Activated T-helper 2 cell treated with anti-CD3 and anti-CD28 coated beads, Interferon-gamma antibody, Interleukin-2, Interleukin-4, amounts not matched to agents 10 μg/mL and 5 μg/mL and 100 μg/mL, durations not matched to agents 14 hours and 24 hours and 36 hours (primary cell): ENCODE measurements at places on chromosomes 11 and 22. TPM values are rescaled to one million over a fixed set of nuclear protein-coding genes. Genes with fewer than 3 reads are reported as not detected.

GRCh38 chr11:119505861-119506260, 82.9 kb upstream of the THY1 start:
- no peak for DNase-seq

Gene KLHDC7B
- total RNA-seq = 3.0 and 3.3 TPM in 2 replicates

DNA sequence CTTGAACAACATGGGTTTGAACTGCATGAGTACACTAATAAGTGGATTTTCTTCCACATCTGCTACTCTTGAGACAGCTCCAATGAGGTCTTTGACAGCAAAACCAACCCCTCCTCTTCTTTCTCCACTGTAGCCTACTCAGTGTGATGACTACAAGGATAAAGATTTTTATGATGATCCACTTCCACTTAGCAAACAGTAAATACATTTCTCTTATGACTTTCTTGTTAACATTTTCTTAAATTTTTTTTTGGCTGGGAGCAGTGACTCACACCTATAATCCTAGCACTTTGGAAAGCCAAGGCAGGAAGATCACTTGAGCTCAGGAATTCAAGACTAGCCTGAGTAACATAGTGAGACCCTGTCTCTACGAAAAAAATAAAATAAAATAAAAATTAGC, 9.9 kb upstream of the EIF4G2 start:
- DNase-seq = no peak

DNA sequence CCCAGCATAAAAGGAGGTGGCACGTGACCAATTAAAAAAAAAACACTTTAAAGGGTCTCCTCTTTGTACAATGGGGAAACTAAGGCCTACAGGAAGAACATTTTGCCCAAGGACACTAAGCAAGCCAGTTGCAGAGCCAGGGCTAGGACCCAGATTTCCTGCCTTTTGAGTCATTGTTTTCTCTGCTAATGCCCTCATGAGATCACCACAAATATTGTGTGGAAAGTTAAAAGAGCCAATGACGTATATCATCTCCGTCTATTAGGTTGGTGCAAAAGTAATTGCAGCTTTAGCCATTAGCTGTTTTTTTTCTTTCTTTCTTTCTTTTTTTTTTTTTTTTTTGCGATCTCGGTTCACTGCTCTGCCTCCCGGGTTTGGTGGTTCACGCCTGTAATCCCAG, 24.1 kb upstream of the LRRC32 start:
- no peak for DNase-seq

GRCh38 chr11:134363592-134363991, 31.8 kb downstream of the GLB1L2 start:
- DNase-seq = no peak

DNA sequence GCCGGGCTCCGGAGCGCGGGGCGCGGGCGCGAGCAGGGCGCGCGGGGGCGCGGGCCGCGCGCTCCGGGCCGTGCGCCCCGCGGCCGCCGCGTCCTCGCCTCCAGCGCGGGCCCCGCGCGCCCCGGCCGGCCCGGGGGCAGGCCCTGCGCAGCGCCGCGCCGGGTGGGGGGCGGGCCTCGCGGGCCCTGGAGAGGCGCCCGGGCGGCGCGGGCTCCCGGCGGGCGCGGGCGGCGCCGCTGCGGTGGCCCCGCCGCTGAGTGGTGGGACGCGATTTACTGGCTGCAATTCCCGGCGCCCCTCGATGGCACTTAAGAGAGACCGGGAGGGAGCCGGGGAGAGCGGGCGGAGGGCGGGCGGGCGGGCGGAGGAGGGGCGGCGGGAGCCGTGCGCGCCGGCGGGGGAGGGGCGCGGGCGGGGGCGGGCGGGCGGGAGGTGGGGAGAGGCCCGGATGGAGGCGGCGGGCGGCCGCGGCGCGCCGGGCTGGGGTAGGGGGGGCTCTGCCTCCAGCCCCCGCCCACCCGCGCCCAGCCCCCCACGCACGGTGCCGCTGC, 73.2 kb upstream of the TCF20 start:
- DNase-seq = no peak

DNA sequence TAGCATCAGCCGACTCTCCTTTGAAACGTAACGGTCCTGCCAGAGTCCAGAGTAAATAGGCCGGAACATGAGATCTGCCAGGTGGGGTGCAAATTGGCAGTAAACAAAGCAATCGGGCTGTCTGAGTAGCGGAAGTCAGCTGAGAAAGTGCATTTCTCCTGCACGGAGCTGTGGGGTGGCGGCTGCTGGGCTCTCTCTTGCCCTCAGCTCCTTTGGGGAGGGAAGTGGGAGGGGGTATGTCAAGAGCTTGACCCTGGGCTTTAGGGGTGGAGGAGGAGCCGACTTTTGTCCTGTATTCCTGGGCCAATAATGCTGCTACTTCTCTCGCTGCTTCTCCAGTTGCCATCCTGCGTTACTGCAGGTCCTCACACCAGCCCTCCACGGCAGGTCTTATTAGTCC, 11.6 kb downstream of the GRIK4 start:
- DNase-seq = no peak

Gene OR52I2
- total RNA-seq = not detected in 2 replicates

Gene TUBA8
- total RNA-seq = 1.8 and 2.3 TPM in 2 replicates

DNA sequence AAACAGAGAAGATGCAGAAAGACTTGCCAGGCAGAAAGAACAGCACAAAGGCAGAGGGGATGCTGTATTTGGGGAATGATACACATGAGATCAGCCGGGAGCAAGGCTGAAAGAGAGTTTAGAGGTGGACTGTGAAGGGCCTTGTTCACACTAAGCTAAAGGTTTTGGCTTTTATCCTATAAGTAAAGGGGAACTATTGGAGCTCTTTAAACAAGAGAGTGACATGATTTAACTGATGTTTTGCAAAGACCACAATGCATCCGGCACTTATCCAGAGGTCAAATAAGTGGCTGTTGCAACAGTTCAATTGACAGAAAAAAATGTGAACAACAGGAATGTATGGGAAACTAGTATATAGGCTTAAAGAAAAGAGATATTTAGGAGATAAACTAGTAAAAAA, 64.7 kb upstream of the RRAS2 start:
- DNase-seq = no peak

Gene OR2AG1
- total RNA-seq = not detected in 2 replicates

Gene SHISAL1
- not detected in 2 replicates for total RNA-seq

Gene PSMD13
- total RNA-seq = 255 and 258 TPM in 2 replicates

DNA sequence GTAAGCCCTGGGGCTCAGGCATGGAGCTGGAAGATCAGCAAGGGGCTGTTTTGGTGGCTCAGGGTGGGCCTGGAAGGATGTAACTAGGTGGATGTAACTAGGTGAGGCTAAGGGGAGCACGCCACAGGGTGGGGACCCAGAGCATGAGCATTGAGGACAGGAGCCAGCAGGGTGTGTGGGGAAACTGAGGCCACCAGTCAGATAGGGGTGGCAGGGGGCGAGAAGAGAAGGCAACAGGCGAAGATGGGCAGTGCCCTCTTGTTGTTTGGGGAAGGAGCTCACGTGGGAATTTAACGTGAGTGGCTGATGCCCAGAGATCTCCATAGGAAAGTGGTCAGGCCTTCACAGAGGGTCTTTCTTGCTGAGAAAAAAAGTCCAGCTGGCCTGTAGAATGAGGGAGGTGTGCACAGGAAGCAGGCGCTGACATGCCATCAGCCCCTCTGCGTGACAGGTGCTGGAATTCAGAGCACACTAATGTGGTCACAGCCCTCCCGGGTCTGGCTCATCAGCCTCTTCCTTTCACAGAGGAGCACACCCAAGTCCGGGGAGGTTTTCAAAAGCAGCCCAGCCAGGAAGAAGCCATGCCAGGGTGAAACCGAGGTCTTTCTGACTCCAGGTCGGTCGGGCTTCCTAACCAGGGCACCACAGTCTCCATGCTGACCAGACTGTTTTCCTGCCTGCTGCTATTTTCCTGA, 54.6 kb upstream of the PAX6 start:
- DNase-seq = no peak

DNA sequence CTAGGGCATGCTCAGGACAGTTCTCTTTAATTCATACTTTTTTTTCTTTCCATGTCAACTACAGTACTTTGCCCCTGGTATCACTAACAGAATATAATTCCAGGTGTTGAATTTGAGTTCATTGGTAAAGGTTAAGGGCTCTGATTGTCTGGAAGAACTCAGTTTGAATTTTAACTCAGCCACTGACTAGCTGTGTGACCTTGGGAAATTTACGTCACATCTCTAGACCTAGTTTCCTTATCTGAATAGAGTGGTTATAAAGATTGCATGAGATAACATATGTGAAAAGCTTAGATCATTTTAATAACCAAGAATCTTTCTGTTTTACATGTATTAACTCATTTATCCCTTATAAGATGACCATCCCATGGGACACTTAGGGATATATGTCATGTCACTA, 15.8 kb upstream of the ZC3H12C start:
- DNase-seq = no peak

- no peak for DNase-seq
Observed at GRCh38 chr11:7874056-7874455, 57.0 kb downstream of the OR10A6 start.

GRCh38 chr22:18905540-18906409, at the start of gene DGCR6:
Gene DGCR6, plus strand, starts transcription at chr22:18906320. Its CDS starts 55 bp downstream, at chr22:18906375.
- no peak for DNase-seq

GRCh38 chr11:68843052-68843561, 1.4 kb upstream of the CPT1A start:
- peak; percentile 61 for DNase-seq

- DNase-seq = no peak
Observed at GRCh38 chr11:20035701-20036601, 124.3 kb downstream of the DBX1 start.

DNA sequence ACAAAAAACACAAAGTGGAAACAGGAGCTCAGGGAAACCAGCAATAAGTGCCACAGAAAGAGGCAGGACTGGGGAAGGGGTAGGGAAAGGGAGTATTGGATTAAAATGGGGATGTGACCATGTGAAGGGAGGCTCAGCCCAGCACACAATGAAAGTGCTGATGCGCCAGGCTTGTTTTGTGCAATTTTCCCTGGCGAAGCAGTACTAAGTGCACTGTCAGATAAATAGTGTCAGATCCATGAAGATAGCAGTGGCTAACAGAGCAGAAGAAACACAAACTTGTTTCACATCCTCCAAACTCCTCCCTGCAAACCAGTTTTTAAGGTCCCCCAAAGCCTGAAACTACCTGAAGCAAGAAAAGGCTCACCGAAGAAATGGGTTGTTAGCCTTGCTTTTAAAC, 50.7 kb upstream of the RAPSN start:
- no peak for DNase-seq

GRCh38 chr11:75233754-75234172, 6.8 kb upstream of the TPBGL start:
- no peak for DNase-seq

Gene TIMP3
- 0.05 TPM in 1 of 2 replicates, not detected in the other for total RNA-seq

Gene PANX3
- total RNA-seq = not detected in 2 replicates

DNA sequence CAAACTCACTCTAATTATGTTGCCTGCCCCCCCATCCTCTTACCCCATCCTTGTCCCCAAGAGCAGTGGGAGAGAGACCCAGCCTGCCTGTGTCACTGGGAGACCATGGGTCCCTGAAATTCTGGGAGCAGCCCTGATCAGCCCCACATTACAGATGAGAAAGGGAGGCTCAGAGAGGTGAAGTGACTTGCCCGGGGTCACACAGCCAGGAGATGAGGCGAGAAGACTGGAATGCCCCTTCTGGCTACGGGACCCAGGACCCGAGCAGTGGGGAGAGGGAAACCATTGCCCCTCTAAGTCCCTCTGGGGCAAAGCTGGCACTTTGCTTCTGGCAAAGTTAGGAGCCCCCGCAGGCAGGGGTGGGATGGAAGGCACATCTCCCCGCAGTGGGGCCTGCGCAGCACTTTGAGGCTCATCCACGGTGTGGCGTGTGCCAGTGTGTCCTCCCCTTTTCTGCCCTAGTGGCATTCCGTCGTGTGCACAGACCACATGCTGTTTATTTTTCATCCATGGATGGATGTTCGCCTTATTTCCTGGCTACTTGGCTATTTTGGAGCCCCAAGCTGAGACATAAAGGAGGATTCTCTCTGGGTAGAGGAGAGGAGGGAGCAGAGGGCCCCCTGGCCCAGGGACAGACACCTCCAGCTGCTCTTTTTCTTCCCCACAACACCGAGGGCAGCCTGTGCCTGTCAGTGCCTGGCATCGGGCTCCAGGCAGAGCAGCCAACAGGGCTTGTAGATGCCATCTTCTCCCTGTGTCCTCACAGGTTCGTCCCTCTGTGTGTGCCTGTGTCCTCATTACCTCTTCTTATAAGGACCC, 3.7 kb upstream of the FGF3 start:
- no peak for DNase-seq

Gene OR5A1
- not detected in 2 replicates for total RNA-seq

Gene CHADL
- 0.11 and 0.62 TPM in 2 replicates for total RNA-seq

Gene GNG3
- total RNA-seq = not detected in 2 replicates

GRCh38 chr11:64378335-64378880, 19.4 kb downstream of the RPS6KA4 start:
- no peak for DNase-seq

Gene PHLDA2
- total RNA-seq = 34.5 and 34.7 TPM in 2 replicates

- no peak for DNase-seq
Observed at GRCh38 chr11:64260147-64260708, 8.9 kb downstream of the PLCB3 start.

GRCh38 chr11:112806876-112807275, 154.3 kb upstream of the NCAM1 start:
- DNase-seq = no peak

Gene MRE11
- 45.8 and 47.4 TPM in 2 replicates for total RNA-seq

- DNase-seq = no peak
Observed at GRCh38 chr11:114463999-114464398, 24.7 kb downstream of the REXO2 start.

GRCh38 chr11:65932558-65932919, 12.7 kb upstream of the TSGA10IP start:
- DNase-seq = no peak

DNA sequence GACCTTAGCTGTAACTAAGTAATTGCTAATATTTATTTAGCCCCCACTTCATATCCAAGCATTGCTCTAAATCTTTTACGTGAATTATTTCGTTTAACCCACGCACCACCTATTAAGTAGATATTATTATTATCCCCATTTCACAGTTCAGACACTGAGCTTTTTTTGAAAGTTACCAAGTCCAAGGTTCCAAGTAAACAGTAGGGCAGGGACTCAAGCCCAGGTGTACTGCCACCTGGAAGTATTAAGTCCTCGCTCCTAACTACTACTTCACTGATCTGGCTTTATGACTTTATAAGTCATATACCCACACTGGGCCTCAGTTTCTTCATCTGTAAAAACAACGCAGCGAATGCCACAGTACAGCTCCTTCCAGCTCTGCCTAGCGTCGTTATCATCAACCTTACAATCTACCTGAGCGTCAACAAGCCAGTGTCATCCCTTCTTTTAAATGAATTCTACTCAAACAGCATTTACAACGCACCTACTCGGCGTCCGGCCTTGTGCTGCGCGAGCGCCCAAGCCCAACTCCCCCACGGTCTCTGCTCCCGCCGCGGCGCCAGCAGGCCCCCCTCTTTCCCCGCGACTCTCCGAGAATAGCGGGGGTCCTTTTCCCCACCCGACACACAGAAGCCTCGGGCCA, 624 bp downstream of the TMEM41B start:
- DNase-seq = peak; percentile 37

GRCh38 chr11:64713016-64713707, 9.8 kb downstream of the NRXN2 start:
- no peak for DNase-seq

- DNase-seq = no peak
Observed at GRCh38 chr11:23284631-23285030, 424.4 kb upstream of the CCDC179 start.

Gene BARX2
- total RNA-seq = 4.7 and 4.9 TPM in 2 replicates
